ENCODE measurements at places on chromosomes 7 and 10. TPM values are rescaled to one million over a fixed set of nuclear protein-coding genes. Genes with fewer than 3 reads are reported as not detected.

Gene ZNF365
- 0.26 TPM for polyA plus RNA-seq

Gene SEMA3C
- 126 TPM for polyA plus RNA-seq

Gene FGFBP3
- 3.7 TPM for polyA plus RNA-seq

Gene DMBT1
- 0.18 TPM for polyA plus RNA-seq

Gene EGR2
- polyA plus RNA-seq = 5.0 TPM

Gene MSMB
- polyA plus RNA-seq = not detected
